ENCODE measurements at places on chromosomes 13 and 19.

DNA sequence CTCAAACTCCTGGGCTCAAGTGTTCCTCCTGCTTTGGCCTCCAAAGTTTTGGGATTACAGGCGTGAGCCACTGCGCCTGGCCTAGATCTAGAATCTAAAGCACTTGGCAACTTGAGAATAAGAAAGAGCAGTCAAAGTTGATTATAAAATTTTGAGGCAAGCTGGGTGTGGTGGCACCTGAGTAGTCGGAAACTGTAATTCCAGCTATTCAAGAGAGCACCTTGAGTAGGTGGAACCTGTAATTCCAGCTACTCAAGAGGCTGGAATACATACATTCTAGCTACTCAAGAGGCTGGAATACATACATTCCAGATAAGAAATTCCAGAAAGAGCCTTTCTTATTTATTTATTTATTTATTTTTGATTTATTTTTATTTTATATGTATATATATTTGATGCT is 8.3 kb upstream of the NAA16 start:
- DNase-seq: no peak

DNA sequence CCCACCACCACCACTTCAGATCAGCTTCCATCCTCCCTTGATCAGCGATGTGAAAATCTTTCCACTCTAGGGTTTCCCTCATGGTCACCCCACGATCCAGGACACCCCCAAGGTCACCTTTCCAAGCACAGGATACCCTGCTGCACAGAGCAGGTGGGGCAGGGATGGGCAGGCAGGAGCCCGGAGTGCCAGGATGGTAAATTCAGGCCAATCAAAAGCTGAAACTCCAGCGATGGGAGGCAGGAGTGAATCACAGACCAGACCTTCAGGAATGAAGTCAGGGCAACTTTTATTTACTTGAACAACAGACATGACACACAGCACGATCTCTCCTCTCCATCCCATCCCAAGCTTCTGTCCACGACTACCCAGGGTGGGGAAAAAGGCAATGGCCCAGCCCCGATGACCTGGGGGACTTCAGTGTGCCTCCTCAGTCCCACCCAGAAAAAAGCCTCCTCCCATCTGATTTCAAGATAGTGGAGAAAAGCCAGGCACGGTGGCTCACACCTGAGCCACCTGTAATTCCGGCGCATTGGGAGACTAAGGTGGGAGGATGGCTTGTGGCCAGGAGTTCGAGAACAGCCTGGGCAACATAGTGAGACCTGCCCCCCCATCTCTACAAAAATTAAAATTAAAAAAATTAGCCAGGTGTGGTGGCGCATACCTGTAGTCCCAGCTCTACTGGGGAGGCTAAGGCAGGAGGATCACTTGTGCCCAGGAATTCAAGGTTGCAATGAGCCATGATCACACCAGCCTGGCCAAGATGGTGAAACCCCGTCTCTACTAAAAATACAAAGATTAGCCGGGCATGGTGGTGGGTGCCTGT is 39.2 kb downstream of the ZSWIM4 start:
- DNase-seq: peak; percentile 60

DNA sequence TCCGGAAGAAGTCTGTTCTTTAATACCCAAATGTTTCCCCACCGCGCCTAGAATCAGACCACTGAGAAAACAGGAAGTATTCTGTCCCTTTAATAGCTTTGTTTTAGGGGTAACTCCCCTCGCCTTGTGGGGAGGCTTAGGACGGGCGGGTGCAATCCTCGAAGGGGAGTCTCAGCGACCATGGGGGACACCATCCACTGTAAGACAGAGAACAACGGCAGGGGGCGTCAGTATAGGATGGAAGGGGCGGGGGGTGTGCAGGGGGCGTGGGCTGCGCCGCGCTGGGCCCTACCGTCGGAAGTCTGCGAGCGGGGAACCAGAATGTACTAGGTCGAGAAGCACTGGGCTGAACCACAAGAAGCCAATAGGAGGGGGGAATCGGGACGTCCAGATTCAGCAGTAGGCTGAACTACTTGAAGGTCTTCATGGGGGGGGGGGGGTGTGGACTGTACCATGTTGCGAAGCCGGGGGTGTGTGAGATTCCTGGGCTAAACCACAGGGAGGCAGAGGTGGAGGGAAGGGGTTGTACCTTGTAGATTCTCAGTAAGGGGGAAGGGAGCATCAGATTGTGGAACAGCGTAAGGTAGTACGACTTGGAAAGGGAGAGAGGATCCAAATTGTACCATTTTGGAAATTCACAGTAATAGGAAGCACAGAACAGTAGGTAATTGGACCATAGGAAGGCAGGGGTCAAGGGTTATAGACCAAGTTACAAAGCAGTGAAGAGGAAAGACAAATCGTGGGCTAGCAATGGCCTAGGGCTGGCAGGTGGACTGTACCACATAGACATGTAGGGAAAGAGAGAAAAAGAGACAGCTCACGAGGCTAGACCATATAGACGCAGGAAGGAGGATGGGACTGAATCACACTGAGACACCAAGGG is 1.0 kb upstream of the DBP start:
- peak; percentile 95 for DNase-seq

DNA sequence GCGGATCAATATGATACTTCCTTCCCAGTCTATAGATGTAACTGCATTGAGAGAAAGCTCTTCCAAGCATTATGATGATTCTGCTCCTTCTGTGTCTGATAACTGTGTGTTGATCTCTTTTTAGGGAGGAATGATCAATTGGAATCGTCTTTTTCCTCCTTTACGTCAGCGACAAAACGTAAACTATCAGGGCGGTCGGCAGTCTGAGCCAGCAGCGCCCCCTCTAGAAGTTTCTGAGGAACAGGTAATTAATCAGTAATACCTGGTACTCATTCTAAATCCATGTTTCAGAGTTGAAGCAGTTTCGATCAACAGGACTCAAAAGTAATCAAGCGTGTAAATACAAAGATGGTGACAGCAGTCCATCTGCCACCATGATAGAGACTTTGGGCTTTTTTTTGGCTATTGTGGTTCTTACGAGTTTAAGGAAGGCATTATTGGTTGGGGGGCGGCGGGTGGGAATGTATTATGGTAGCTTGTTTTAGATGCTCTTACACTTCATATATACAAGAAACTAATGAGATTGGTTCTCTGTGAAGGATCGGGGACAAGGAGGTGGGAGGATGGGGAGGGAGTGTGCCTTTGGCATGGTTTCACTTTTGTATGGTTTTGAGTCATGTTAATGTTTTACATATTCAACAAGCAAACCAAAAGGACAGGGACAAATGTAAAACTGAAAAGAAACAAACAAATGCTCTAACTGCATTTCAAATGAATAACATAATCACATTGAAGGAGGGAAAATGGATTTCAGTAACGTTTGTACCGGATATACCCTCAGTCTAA is 60.7 kb upstream of the GPR183 start:
- no peak for DNase-seq

DNA sequence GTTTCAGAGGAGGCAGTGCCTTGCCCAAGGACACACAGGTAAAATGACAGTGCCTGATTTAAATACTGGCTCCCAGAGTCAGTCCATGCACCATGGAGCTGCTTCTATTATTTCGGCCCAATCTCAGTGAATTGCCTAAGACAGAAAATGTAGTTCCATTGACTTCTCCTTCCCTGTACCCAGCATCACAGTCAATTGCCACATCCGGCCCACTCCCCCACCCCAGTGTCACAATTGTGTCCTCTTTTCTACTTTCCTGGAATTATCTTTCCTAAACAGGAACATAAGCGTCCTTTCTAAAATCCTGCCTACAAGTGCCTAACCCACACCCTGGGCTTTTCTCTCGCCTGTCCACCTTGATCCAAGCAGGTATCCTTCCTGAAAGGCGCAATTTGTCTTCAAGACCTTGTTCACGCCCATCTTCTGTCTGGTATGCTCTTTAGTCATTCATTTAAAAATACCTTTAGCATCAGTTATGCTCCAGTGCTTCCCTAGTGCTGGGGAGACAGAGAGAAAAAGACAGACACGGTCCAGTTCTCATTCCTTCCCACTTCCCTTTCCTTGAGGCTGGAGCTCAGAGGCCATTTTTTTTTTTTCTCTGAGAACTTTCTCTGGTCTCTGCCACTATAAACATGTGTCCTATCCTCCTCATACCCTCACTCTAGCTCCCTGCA is 411.4 kb downstream of the LIG4 start:
- DNase-seq: no peak

DNA sequence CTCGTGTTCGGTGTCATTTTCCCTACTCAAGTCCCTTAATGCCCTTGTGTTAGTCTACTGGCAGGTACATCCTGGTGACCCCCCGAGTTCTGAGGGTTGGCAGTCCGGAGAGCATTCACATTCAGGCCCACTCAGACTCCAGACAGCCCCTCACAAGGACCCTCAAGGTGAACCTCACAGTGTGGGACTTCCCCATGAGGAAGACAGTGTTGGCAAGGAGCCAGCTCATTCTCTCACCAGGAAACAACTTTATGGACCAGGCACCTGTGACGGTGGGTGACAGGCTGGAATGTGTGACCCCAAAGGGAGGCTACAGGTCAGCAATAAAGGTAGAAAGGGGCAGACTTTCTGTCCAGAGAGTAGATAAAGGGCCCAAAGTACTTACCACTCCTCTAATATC is 24.5 kb downstream of the RDH8 start:
- no peak for DNase-seq

DNA sequence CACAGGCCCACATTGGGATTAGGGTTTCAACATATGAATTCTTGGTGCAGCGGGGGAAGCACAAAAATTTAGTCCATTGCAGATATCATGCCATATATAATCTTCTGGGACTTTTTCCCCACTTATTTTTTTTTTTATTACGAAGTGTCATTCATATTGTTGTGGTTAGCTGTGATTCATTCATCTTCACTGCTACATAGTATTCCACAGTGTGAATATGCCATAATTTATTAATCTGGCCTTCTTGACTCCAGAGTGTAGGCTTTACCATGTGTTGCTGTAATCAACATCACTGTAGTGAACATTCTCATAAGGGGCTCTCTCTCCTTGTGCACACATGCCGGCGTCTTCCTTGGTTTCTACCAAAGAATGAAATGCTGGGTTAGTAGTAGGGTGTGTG is 53.4 kb upstream of the RGCC start:
- DNase-seq: no peak

DNA sequence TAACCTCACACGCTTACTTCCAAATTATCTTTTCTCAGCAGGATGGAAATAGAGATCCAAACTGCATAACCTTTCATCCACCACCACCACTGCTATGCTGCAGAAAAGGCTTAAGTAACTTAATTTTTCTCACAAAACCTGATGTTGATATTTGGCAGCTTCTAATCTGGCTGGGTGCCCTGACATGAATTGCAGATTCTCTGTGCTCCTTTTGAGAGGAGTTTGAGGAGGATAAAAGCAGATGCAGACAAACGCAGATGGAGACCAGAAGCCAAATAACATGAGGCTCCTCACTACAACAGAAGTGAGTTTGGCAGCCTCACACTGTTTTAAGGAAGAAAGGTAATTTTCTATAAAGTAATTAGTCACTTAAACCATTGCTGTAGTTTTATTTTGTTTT is 646.2 kb upstream of the ATXN8OS start:
- DNase-seq: no peak

DNA sequence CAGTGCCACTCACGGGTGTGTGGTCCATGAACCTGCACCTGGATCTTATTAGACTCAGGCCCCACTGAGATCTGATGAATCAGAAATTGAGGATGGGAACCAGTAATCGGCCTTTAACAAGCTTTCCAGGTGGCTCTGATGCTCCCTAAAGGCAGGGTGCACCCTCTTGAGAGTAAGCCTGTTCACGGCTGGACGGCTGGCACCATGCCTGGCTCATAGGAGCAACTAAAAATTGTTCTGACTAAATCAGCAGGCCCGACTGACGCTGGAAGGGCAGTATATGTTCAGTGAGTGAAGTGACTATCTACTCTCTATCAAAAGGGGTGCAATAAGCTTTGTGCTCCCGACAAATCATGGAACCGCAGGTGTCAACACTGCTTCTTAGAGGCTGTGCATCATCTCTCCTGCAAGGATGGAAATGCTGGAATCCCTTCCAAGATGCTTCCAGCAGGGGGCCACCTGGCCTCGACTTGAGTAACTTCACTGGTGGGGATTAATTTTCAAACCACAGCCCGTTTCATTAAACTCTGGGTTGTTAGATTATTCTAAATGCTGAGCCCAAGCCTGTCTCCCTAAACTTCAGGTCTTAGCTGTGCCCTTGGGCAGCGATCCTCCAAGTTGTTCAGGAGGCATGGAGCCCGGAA is 28.4 kb downstream of the TMTC4 start:
- DNase-seq: peak; percentile 33

DNA sequence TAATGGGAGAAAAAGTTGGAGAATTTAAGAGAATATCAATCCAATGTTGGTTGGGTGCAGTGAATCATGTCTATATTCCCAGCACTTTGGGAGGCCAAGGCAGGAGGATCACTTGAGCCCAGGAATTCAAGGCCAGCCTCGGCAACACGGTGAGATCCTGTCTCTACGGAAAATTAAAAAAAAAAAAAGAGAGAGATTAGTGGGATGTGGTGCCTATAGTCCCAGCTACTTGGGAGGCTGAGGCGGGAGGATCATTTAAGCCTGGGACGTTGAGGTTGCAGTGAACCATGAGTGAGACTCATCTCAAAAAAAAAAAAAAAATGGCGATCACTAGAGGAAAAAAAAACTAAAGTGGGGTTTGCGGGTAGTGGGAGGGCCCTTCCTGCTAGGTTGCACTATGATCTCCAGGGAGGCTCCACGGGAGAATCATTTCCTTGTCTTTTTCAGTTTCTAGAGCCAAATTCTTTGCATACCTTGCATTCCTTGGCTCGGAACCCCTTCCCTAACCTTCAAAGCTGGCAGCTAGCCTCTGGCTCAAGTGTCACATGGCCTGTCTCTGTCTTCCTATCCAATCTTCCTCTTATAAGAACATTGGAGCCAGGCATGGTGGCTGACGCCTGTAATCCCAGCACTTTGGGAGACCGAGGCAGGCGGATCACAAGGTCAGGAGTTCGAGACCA is 5.8 kb upstream of the ERCC2 start:
- DNase-seq: peak; percentile 89

DNA sequence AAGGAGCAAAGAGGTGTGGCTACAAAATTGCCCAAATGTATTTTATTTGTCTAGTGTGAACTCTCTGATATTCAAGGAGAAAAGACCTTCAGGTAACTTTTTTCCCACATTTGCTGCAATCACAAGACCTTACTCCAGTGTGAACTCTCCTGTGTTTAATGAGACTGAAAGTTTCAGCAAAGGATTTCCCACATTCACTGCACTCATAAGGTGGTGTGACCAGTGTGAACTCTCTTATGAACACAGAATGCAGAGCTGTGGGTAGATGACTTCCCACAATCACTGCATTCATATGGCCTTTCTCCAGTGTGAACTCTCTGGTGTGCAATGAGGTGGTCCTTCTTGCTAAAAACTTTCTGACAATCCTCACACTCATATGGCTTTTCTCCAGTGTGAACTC is 16.4 kb downstream of the ZNF814 start:
- no peak for DNase-seq

DNA sequence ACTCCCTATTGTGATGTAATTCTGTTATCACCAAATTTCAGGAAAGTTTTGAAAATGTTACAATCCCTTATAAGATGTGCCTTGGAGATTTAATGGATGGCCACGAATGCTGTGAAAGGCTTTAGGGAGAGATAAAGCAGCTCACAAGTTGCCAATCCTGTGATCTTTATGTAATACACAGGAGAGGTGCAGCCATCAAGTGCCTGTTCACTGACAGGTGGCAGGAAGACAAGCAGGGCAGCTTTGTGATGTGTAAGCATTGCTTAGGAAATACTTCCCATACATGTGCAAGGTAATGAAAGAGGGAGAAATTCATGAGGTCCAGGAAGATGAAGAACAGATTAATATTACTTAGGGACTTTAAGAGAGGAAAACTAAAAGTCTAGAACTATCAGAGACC is 628.8 kb downstream of the SLITRK6 start:
- no peak for DNase-seq

Data from foreskin fibroblast (primary cell).